ENCODE measurements at places on chromosomes 7 and 10. TPM values are rescaled to one million over a fixed set of nuclear protein-coding genes. Genes with fewer than 3 reads are reported as not detected.

The KLF14 gene
- not detected for total RNA-seq

The NXPH1 gene
- not detected for total RNA-seq

The TAS2R5 gene
- total RNA-seq, result 0.10 TPM

The PKD2L1 gene
- not detected for total RNA-seq

The BCAP29 gene
- 266 TPM for total RNA-seq

The SFRP4 gene
- total RNA-seq, result 0.33 TPM

The NPFFR1 gene
- not detected for total RNA-seq

All from mammary microvascular endothelial cell (primary cell).